ENCODE measurements at places on chromosomes 3 and 15.

DNA sequence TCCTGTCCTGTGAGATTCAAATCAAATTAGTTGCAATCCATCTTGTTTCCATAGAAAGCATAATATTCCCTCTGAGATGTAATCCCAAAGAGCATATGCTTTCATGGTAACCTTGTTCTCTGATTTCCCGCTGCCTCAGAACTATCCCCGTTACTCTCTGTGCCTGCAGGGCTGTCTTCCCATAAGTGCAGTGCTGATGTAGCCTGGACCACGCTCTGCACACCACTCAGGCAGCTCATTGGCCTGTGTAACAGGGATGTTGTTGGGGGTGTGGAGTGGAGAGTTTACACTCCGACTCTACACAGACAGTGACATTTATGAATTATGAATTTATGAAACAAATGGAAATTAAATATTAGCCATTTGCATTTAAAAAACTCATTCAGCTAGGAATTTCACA is 33.6 kb upstream of the CNTN3 start:
- no peak for DNase-seq

DNA sequence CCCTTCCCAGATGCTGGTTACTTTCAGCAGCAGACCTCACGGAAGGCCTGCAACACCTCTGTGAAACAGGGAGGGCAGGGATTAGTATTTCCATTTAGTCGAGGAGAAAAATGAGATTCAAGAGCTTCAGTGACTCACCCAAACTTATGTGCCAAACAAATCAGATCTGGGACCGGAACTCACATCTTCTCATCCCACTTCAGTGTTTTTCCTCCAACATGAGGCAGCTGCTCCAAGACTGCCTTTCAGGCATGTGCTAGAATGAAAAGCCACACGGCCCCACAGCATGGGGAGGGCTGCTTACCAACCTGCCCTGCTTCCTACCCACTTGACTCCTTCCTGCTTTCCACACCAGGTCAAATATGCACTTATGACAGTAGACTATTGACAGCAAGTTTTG is 129.4 kb upstream of the SLC24A5 start:
- no peak for DNase-seq

GRCh38 chr3:67739851-67740250 is 85.4 kb upstream of the SUCLG2 start:
- no peak for DNase-seq

GRCh38 chr3:118968111-118968510 is 66.5 kb downstream of the IGSF11 start:
- DNase-seq = no peak

GRCh38 chr15:80309769-80310384 is 57.9 kb upstream of the CTXND1 start:
- DNase-seq = no peak

DNA sequence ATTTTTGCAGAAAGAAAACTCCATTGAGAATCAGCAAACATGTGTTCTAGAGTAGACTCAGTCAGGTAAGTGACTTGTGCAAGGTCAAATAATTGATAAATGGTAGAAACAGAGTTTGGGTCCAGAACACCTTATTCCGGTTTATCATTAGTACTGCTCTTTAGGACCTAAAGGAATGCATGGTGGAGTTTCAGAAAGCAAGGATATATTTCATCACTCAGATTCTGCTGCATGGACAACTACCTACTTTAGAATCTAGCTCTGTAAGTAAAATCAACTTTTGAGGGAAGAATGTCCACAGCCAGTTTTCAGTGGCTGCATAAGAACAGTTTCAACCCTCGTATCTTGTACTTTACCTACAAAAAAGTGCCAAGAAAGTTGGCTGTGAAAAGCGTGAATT is 43.6 kb downstream of the TIMP4 start:
- DNase-seq = no peak

- DNase-seq = no peak
Observed at GRCh38 chr15:23570486-23570885, 5.0 kb downstream of the MKRN3 start.

GRCh38 chr3:82628385-82629014 is 867.1 kb upstream of the GBE1 start:
- no peak for DNase-seq

DNA sequence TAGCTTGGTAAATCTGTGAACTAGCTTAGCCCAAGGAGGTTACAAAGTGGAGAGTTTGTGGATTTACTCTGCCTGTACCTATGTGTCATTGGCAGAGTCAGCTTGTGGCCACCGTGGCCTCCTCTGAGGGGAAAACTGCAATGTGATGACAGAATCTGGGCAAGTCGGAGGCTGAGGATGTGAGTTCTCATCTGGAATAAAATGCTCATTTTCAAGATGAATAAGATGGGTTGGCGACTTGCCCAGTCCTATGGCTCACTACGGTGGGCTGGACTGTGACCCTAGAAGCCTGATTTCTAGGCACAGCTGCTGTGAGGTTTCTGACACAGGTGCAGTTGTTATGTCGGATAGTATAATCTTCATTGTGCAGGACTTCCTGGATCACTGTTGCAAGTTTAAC is 83.7 kb downstream of the ETV5 start:
- no peak for DNase-seq

DNA sequence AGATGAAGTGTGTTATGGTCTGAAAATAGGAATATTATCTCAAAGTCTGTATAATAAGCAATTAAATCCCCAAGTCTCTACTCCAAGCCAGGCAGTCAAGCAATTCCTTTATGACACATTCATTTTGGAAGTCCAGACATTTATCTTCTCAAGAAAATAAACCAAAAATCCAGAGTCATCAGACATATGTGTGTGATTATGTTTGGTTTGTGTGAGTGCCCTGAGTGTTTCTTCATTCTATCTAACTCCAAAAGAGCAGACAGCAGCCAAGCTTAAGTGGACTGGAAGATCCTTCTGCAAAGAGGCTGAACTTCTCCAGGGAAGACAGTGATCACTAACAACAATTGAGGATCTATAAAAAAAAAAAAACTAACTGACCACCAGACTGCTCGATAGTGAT is 239.8 kb downstream of the STAG1 start:
- DNase-seq = no peak

GRCh38 chr3:141104151-141104821 is 53.1 kb downstream of the SPSB4 start:
- DNase-seq = no peak

- no peak for DNase-seq
Observed at GRCh38 chr3:52395503-52395865, 49.4 kb downstream of the SEMA3G start.

GRCh38 chr3:183354874-183355273 is 73.5 kb downstream of the MCF2L2 start:
- no peak for DNase-seq

DNA sequence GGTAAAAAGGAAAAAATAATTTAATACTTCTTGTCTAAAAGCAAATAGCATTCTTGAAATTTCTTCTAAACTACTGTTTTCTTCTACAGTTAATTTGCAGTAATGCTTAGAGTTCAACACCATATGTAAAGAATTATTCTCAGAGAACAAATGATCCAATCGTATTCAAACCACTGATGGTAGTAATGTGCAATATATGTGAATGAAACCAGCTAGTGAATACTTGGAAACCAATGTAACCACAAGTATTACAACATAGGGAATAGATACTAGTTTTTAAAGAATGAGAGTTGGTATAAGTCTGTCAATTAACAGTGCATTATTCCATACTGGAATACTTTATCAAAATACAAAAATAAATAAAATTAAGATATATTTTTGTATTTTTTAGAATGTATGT is 850.0 kb downstream of the DIPK2A start:
- DNase-seq = no peak

- DNase-seq = no peak
Observed at GRCh38 chr3:197520311-197521276, 35.2 kb downstream of the BDH1 start.

GRCh38 chr3:74442068-74442467 is 172.4 kb downstream of the CNTN3 start:
- no peak for DNase-seq

DNA sequence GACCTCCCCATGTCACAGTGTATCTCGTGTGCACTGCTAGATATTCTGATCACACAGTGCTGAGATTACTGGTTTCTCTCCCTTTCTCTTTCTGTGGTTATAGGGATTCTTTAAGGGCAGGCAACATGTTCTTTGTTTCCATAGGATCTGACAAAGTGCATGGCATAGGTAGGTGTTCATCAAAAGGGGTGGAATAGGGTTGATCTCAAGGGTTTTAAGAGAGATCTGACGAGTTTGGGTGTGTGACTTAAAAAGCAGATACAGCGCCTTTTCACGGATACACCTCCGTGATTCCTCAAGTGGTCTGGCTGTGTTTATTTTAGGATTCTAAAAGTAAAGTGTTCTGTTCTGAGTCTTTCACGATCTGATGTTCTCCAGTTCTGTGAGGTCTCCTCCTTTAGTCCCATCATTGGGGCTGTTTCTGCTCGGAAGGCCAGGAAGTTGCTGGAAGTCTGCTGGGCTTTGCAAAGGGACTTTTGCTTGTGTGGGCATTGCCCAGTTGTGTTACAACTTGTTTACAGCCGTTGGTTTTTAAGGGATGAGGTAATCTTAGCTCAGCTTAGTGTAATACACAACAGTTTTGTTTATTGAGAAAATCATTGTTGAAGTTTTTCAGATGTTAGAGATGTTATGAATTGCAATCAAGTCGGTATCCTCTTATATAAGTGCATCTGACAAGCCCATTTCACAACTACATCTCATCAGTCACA is 34.8 kb downstream of the IGF1R start:
- no peak for DNase-seq

- peak; percentile 67 for DNase-seq
Observed at GRCh38 chr3:178686826-178687225, 150.6 kb downstream of the KCNMB2 start.

DNA sequence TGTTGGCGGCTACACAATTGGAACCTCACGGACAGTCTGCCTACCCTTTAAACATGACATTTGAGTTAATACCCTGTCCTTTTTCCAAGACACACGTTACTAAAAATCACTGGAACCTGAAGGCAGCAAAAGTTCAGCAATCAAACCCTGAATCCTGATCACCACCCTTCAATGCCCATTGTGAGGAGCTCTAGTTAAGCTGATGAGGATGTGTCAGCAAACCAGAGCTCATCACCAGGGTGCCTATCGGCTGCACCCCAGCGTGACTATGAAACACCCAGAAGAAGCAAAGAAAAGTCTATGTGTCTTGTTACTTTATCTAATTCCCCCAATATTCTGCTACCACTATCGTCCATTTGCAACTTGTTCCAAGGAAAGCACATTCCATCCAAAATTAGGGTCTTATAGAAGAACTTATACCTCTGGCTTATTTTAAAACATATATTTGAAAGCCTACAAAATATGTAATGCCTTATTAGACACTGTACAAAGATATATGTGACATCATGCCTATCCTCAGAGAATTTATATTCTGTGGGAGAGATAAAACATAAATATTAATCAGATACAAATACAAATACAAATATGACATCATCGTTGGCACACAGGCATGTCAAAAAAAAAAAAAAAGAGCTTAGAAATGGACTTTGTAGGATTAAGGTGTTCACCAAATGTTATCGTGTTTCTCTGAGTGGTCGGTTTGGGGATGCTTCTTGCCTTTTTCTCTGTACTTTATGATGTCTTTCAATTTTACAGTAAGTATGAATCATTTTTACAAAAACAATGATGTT is 219.7 kb upstream of the SETMAR start:
- no peak for DNase-seq

DNA sequence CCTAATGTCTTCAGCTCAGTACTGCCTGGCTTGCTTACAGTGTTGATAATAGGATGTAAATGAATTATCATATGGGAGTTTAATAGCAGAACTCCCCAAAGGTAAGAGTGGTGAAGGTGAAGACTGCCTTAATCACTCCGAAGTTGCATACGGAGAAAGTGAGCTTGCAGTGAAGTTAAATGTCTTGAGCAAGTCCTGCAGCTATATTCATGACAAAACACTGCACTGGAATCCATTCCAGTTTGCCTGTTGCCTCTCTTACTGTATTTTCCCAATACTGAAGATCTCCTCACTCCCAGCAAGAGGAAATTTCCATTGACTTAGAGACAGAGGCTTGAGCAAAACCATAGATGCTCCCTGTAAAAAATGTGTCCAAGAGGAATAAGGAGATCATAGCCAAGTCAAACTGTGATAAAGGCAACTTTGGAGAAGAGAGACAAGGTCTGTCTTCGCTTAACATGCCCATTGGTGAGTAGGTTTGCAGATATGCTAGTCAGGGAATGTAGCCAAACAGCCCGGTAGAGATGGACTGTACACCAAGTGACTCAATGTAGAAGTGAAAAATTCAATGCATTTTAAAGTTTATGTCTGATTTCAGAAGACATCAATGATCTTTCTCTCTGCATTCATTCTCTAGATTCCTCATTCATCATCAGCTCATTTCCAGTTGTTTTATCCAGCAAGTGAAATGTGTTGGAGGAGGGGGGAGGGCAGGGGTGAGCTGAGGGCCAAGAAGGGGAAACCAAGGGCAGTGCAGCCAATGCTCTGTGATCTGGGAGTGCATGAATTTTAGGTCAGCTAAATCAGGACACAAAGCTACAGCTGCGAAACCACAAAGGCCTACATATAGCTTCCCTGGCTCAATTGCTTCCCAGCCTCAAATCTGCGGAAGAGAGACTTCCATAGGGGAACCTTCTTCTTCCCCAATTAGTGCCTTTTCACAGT is 667.1 kb upstream of the NR2F2 start:
- DNase-seq = no peak

GRCh38 chr15:85579957-85580694 is 199.7 kb downstream of the AKAP13 start:
- no peak for DNase-seq

DNA sequence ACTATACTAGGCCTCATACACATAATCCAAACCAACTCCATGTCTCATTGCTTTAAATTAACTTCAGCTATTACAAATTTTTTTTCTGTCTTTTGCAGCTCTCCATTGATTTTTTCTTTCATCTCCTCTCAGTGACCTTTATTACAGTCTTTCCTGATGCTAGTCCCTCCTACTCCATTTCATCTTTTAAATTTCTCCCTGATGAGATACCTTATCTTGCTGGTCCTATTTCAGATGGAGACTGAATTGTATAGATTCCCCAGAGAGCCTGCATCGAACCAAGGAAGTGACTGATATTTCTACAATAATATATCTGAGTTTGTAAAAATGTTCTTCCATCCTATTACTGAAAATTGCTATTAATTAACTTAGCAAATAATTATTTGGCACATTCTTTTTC is 45.7 kb upstream of the NEO1 start:
- no peak for DNase-seq

- DNase-seq = no peak
Observed at GRCh38 chr3:97880267-97880666, 58.5 kb downstream of the CRYBG3 start.

GRCh38 chr3:113035387-113035982 is 44.7 kb downstream of the GTPBP8 start:
- peak; percentile 41 for DNase-seq

DNA sequence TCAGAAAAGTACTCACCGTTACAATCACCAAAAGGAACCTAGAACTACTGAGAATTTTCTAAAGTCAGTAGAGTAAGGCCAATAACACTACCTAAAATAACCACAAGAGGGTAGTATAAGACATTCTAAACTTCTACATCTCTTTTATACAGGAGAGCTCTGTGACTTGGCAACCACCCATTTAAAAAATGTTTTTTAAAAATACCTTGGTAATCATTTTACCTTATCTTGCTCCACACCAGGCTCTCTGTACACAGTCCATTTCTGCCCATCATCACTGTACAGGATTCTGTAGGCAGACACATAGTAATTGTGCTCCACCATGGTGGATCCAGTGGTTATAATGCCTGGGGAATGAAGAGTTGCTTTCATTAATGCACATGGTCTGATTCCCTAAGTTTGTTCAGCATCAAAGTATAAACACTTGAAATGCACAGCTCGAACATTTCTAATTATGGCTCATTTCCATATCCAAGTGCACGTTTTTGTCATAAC is 54.5 kb downstream of the ST3GAL6 start:
- DNase-seq = peak; percentile 22

Measured in NCI-H345 (cell line).